ENCODE measurements at places on chromosomes 12 and 14.

- no peak for DNase-seq
Measured at GRCh38 chr14:69505338-69506240, 21.1 kb downstream of the PLEKHD1 start.

GRCh38 chr14:74723134-74723533, 10.2 kb downstream of the FCF1 start:
- DNase-seq = no peak

DNA sequence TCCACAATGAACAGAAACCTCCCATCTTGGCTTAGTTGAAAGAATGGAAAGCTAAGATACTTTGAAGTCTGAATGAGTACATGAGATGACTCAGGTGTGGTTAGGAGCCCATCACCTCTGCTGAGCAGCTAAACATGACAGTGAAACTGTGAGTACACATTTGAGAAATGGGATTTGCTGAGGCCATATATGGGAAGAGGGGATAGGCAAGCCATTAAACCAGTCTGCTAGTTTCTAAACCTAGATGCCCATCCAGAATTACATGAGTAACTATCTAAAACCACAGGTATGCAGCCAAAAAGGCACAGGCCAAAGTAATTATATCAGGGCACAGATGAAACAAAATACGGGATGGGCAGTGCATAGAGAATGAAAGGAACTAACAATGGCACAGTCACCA, 41.2 kb downstream of the NKX2-1 start:
- no peak for DNase-seq

GRCh38 chr12:106248312-106248845, 559 bp upstream of the CKAP4 start:
- no peak for DNase-seq

DNA sequence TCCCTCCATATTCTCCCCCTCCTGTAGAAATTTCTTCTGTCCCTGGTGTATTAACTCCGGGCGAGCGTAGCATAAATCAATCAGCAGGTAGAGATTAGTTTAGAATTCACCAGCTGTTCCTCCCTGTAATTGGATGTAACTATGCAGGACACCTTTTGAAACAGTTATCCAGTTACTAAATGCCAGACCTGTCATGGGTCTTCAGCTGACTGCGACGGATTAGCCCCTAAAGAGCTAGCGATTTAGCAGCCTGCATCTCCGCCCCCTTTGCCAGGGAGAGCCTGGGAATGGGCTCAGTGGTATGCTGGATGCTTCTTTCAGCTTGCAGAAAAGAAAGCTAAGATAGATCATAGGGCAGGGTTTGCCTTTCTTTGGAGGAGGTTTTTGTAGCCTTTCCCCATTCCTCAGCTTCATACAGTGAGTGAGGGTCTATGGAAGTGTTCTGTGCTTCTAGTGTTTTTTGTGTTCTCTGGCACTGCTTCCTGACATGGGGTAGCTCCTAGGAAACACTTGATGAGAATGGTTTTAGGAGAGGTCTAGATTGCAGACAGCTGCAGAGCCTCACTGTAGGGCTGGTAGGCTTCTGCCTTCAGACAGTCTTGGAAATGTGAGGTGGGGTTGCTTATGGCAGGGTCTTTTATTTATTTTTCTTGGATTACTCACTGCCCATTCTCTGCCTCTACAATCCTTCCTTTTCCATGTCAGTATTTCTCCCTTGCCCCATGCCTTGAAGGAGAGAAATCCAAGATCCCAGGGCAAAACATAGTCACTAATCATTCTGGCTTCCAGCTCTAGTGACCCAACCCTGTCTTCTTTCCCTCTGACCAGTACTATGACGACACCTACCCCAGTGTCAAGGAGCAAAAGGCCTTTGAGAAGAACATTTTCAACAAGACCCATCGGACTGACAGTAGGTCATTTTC, 16.7 kb downstream of the COPZ1 start:
- DNase-seq = no peak
